ENCODE measurements at places on chromosomes 13 and 19. TPM values are rescaled to one million over a fixed set of nuclear protein-coding genes. Genes with fewer than 3 reads are reported as not detected.

GRCh38 chr13:40204246-40204645 lies 462.2 kb downstream of the FOXO1 start:
- no peak for DNase-seq

DNA sequence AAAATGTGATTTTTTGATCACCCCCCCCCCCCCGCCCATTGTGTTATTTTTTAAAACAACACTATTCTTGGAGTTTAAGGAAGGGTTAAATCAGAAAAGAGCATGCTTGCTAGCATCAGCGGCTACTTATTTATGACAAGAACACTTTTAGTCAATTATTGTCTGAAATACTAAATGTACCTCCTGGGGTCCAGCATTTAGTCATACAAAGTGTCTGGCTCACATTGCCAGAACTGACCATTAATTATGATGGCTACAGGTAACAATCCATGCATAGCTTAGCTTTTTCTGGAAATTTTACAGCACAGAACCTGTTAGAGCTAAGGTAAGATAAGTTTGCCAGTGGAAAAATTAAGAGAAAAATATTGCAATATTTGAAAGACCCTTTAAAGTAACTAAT lies 90.1 kb downstream of the PCDH9 start:
- no peak for DNase-seq

DNA sequence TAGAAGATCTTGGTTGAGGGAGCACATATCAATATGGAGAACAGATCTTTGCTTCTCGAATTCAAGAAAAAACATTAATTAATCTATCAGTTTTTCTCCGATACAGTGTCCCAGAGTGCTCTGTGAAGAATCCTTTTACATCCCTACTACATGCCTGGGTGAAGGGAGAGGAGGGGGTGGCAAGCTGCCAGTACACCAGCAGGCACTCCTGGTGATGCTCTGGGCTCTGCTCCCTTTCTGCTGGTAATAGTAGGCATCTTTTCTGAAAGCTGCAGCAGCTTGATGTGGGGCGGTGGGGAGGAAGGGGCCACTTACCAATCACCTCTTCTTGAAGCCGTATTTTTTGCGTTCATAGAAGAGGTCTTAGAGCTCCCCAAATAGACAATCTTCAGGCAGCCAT lies 30.7 kb downstream of the PBX4 start:
- no peak for DNase-seq

DNA sequence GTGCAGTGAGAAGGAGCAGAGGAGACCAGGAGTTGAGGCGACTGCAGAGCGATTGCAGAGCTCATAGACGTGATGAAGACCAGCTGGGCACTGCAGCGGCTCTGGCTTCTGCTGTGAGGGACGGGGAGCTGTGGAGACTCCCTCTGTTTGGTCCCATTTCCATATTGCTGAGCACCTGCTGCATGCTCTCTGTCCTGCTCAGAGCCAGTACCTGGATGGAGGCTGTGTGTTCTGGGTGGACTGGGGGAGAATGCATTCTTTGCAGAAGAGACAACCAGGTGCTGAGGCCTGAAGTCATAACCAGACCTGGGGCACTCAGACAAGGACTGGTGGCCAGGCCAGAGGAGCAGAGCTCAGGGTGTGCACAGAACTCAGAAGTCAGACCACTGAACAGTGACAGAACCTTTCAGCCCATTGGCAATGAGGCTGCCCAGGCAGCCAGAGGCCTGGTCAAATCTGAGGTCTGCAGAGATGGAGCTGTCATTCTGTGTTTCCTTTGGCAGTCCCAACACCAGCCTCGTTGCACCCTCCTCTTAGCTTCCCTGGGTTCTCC lies 1.3 kb upstream of the A1BG start:
- DNase-seq: no peak

- no peak for DNase-seq
Measured at GRCh38 chr13:42211704-42212464, 60.1 kb upstream of the AKAP11 start.

DNA sequence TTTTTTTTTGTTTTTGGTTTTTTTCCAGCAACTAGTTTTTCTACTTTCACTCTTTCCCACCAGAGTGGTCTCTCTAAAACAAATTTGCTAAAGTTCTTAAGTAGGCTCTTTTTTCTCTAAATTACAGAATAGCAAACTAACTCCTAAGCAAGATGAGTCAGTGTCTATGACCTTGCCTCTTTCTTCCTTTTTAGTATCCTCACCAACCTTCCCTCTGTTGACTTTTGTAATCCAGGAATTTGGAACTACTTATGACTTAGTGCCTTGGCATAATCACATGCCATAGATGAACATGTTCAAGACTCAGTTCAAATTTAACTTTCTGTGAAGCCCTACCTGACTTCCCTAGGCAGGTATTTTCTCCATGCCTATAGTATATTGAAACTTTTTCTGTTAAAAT lies 32.3 kb upstream of the AKAP11 start:
- DNase-seq: no peak

- DNase-seq: no peak
Measured at GRCh38 chr13:103009051-103009840, 57.0 kb downstream of the SLC10A2 start.

GRCh38 chr19:13063461-13064091 lies 39.1 kb downstream of the LYL1 start:
- no peak for DNase-seq

GRCh38 chr13:39920613-39921012 lies 265.2 kb downstream of the COG6 start:
- DNase-seq: no peak

DNA sequence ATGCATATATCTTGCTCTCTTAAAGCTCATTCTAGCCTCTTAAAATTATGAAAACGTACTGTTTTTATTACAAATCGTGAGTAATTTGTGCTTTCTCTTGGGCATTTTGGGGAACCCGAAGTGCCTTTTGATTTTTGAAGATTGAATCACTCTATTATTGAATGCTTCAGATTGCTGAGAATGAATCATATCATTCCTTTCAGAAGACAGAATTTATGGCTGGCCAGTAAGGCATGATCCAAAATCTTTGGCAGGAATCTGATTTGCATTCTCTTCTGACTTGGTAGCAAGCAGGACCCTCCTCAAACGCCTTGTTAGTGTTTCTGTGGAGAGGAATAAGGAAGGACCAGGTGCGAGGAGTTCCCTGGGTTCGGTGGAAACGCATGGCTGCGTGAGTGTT lies 49.5 kb downstream of the STARD13 start:
- no peak for DNase-seq

DNA sequence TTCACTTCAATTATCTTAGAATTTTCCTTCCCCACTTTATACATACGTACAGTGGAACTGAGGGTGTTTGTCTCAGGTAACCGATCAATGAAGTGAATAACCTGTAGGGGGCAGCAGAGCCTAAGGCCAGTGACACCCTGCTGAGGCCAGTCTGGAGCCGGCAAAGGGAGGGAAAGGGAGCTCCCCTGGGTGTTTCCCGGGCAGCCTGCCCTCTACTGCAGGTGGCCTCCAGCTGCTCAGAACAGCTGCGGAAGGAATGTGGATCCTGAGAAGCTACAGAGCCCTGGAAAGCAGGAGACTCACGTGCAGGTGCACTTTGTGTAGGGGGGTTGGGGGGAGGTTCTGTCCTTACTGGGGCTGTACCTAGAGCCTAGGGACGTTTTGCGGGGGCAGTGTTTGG lies 832 bp upstream of the ZNF491 start:
- DNase-seq: peak; percentile 87

DNA sequence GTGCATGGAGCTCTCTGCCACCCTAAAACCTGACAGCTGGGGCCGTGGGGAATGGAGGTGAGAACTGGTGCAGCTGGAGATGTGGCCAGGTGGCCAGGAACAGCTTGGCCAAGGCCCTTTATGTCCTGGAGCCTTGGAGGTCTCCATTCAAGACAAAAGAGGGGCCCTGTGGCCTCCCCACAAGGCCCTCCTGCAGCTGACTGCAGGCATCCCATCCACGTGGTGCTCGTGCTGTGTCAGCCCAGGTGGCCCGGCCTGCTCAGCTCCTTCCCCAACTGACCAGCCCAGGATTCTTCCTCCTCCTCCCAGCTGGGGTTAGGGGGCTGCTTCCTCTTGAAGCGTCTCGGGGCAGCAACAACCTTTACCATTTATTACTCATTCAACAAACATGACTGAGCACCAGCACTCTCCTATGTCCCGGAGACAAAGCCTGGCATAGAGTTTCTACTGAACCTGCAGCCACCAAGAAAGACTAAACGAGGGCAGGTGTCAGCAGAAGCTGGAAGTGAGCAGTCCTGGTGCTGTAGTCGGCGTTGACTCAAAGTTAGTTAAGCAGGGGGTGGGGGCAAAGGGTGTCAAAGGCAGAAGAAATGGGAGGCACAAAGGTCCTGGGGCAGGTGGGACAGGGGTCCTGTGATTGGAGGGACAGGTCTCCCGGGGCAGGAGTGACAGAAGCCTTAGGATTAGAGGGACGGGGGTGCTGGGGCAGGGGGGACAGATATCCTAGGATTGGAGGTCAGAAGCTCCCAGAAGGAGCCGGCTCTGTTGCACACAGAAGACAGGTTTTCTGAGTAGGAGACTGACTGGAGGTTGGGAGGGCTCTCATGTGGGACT lies 23.3 kb upstream of the C13orf46 start:
- DNase-seq: peak; percentile 72

DNA sequence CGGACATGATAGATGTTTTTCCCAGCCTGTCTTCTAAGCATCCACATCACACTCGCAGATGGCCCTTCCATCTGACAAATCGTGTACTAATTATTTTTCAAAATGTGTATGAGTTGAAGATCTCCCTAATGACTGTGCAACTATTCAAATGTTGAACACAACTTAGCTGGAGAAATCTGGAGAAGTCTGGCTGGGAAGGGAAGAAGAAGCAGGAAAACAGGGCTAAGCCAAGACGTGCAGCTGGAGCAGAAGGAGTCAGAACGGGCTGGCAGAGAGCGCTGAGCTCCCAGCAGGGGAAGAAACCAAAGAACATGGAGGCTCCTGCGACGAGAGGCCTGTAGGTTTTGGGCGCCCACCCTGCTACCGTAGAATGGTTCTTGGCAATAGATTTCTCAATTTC lies 13.2 kb upstream of the LATS2 start:
- no peak for DNase-seq

DNA sequence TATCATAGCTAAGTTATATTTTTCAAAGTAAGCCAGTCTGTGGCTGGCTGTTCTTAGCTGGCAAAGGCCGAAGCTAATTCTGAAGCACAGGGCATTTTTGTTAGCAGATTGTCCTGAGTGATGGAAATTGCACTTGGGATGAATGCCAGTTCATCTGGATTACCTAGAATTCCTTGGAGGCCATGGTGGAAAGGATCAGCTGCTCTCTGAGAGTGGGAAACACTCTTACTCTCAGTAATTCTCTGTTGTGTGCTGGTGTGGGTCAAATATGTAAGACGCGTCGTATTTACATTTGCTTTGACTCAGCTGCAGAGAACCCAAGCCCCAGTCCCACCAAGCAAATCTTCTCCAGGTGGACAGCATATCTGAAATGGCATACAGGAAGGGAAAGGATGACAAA lies 60.7 kb upstream of the C1QTNF9B start:
- DNase-seq: no peak

- DNase-seq: no peak
Measured at GRCh38 chr13:110466266-110466915, 95.1 kb downstream of the RAB20 start.

- no peak for DNase-seq
Measured at GRCh38 chr13:74444864-74445479, 310.8 kb upstream of the KLF12 start.

GRCh38 chr19:44598355-44598754 lies 15.0 kb upstream of the IGSF23 start:
- DNase-seq: no peak

DNA sequence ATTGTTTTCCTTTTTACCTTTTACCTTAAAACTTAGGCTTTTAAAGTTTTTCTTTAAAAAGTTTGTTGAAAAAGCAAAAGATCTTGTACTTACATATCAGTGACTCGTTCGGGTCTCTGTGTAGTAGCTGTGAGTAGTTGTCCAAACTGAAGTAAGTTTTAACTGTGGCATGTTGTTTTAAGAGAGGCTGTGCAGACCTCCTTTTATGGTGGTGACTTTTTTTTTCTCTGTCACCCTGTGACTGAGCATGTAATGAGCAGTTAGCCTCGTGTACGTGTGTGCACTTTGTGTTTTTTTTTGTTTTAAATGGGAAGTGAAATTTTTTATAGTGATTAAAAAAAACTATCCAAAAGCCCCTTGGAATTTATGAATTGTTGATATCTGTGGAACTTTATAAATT lies at the start of gene GPR183:
Gene GPR183, minus strand, starts transcription at position 153 of the 400 bp plus-strand sequence. CDS start 11,254 bp downstream, outside the sequence.
- DNase-seq: no peak

GRCh38 chr19:38839816-38840582 lies 8.4 kb upstream of the ECH1 start:
- no peak for DNase-seq

GRCh38 chr13:51675877-51676276 lies 91.6 kb downstream of the WDFY2 start:
- DNase-seq: no peak

DNA sequence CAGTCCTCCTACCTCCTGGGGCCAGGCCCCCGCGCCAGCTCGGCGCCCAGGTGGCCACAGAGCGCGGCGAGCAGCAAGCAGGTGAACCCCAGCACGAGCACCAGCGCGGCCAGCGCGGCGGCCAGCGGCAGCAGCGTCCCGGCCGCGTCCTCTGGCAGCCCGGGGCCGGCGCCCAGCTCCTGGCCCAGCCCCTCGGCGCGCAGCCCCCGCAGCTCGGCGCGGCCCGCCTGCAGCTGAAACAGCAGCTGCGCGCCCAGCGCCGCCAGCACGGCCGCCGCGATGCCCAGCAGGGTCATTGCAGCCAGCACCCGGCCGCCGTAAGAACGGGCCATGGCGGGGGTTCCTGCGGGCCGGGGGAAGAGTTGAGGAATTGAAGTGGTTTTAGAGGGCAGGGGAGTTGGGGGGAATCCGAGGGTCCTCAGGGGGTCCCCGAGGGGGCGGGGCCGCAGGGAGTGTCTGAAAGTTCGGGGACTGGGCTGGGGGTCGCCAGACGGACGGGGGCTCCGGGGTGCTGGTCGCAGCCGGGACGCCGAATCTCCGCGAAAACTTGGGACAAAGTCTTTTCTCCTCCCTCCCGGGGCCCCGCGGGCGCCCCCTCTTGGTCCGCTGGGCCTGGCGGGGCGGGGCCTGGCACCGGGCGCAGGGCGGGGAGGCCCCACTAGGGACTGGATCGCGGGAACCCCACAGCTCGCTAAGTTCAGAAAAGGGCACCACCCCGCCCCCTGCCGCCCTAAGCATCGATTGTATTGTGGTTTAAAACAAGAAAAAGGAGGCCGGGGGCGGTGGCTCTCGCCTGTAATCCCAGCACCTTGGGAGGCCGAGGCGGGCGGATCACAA lies at the start of gene TMEM221:
Gene TMEM221, minus strand, starts transcription at position 538 of the 837 bp plus-strand sequence. Its CDS starts 206 bp downstream, at position 332.
- DNase-seq: peak; percentile 77

- DNase-seq: no peak
Measured at GRCh38 chr19:42400404-42400803, 10.3 kb upstream of the CNFN start.

DNA sequence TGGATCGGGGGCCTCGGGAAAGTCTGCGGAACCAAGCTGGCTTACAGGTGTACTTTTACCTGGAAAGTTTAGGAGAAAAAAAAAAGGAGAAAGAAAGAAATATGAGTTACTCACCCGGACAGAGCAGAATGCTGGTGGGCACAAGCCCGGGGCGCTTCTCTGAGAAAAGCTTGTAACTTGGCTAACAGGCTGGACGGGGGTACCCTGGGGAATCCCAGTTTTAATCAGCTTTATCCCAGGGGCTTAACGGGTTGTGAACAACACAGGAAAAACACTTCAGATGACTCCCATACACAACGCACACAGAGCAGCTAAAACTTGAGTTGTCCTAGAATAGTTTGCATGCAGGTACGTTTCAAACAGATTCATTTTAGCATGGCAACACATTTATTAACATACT lies 37.3 kb downstream of the KLF2 start:
- no peak for DNase-seq

Gene MBD3L3
- polyA plus RNA-seq: not detected

Gene LIM2
- polyA plus RNA-seq: not detected

Gene PALM
- polyA plus RNA-seq: 6.0 TPM

Gene INSL3
- polyA plus RNA-seq: 3.2 TPM

Gene DAZAP1
- polyA plus RNA-seq: 106 TPM

Gene RNF17
- 0.02 TPM for polyA plus RNA-seq

Gene GYS1
- 11.9 TPM for polyA plus RNA-seq

Gene PSG6
- not detected for polyA plus RNA-seq

Gene PTGER1
- polyA plus RNA-seq: 2.8 TPM

All from spleen (tissue), 13 donors.